ENCODE measurements at places on chromosomes 5 and 9. TPM values are rescaled to one million over a fixed set of nuclear protein-coding genes. Genes with fewer than 3 reads are reported as not detected.
A peak's percentile ranks its signal among the peaks of the same experiment; 100 is the strongest.

DNA sequence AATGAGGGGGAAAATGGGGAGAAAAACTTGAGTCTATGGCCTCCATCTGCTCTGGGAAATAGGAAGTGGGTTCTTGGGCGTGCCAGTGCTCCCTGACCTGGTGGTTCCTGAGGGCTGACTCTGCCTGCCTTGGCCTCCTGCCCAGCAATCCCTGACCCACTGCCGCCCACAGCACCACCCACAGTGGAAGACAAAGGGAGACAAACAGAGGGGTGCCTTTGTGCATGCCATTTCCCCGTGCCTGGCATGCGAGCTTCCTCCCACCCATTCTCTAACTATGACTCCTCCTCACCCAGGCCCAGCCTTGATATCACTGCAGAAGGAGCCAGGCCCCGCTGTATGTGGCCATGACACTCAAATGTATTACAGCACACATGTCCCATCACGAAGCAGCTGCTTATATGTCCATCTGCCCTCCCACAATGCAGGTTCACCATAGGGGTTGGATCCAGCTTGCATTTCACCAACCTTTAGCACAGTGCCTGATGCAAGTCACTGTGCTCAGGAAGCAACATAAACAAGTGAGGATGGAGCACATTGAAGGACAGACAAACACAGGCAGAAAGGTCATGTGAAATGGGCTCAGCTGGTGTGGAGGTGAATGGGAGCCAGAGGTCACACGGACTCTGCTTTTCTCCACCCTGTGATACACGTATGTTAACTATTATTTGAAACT lies 84.4 kb downstream of the ADRB2 start:
- DNase-seq, result peak; percentile 91

DNA sequence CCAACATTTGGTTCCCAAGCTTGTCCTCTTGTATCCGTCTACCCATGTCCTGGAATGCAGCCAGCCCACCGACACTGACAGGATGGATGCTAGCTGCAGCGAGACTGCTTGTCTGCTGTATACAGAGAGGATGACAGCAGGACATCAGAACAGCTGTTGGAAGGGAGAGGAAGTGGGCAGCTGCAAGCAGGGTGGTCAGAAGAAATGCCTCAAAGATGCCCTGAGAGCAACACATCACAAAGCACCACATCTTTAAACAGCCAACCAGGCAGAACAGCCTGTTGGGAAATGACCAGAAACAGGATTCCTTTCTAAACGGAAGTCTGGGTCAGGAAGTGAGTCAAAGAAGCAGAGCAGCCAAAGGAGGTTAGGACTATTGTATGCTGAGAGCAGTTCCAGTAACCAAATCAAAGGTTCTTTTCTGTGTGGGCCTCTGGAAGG lies 219.1 kb downstream of the NDUFS4 start:
- peak; percentile 51 for DNase-seq

EDIL3 gene
- total RNA-seq, result 137 TPM

IFNA2 gene
- not detected for total RNA-seq

DNA sequence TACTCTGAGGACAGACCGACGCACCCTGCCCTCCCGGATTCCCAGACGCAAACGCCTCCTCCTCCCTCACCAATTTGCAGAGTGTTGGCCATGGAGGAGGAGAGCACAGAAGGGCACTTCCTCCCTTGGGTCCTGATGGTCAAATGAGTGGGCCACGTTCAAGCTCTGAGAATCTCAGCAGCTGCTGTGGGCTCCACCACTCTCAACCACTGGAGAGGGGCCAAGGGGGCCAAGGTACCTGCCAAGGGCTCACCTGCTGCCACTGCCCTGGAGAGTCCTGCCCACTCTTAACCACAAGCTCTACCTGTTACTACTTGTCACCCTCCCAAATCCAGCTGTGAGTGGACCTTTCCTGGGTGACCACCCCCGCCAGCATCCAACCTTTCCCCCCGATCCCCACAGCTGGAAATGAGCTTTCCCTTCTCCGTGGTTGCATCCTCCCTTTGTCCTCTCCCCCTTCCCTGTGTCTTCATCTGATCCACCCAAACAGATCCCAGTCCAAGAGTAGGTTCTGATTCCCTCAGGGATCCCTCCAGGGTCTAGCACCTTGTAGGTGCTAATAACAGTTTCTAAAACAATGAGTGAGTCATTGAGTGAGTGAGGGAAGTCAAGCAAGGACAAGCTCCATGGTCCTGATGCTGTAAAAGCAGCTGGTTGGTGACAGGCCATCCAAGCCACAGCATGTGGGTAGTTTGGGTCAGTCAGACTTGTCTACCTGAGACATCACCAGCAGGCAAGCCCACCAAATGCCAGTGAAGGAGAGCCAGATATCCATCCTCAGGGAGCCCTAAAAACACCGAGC lies 69.7 kb downstream of the FAM114A2 start:
- no peak for DNase-seq

DNA sequence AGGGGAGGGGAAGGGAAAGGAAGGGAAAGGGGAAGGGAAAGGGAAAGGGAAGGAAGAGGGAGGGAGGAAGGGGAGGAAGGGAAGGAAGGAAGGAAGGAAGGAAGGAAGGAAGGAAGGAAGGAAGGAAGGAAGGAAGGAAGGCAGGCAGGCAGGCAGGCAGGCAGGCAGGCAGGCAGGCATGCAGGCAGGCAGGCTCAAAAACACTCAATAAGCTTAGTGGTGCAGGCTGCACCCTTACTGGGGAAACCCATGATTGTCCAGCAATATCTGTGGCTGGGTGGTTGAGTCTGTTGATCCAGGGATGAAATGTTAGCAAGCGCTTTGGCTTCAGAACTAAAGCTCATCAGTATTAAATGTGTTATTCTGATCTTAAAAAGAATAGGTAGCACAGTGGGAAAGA lies 145.6 kb downstream of the LPAR1 start:
- no peak for DNase-seq

BTNL8 gene
- not detected for total RNA-seq

- DNase-seq, result peak; percentile 96
These were observed 285.7 kb downstream of the DNAH5 start for GRCh38 chr5:13658761-13659160.

DNA sequence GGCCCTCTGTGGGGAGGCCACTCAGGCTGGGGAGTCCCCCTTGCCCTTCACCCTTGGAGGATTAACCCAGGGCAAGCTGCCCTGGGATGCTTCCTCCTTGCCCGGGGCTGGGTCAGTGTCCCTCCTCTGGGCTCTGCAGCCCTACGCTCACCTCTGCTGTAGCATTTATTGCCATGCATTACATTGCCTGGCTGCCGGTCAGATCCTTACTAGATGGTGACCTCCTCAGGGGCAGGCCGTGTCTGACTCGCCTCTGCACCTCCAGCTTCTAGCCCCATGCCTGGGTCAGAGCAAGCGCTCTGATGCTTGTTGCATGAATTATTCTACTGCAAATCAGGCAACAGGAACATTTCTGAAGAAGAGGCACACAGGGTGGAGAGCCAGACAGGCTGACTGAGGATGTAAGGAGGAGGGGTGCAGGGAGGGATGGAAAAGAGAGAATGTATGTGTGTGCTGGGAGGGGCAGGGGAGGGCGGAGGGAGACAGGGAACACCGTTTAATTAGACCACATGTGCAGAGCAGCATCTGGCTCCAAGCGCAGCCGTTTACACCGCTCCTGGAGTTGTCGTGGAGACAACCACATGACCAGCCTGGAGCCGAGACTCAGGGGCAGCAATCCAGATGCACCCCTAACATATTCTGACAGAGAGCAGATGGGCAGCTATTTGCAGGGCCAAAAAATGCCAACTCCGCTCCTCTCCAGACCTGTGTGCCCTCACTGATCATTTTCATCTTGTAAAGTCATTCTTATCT lies 117.0 kb downstream of the CRB2 start:
- no peak for DNase-seq

PCDH12 gene
- 0.69 TPM for total RNA-seq

DNA sequence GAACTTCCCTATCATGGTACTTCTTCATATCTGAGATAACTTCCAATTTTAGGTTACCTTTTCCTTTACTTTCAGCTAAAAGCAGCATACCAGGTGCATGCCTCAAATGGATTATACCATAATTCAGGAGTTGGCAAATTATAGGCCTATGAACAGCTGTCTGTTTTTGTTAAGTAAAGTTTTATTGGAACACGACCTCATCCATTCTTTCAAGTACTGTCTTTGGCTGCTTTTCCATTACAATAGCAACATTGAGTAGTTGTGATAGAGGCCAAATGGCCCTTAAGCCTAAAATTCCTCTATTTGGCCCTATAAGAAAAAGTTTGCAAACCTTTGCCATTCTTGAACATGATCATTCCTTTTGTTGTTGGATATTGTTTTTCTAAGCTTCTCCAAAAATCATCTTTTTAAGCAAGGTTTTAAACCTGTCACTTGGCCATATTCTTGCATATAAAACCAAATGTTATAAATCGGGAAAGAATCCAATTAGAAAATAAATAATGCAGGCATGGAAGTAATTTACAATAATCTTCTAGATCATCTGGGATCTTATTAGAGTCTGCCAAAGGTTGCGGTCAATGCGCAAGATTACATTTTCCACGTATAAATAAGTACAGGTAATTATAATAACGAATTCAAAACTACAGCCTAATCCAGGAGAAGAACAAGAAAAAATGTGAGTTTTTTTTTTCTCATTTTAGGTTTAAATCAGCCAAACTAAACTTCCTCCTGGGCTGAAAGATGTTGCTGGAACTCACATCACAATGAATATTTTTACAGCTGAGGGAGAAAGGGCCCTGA lies 226.5 kb upstream of the ANKRD55 start:
- no peak for DNase-seq

DNA sequence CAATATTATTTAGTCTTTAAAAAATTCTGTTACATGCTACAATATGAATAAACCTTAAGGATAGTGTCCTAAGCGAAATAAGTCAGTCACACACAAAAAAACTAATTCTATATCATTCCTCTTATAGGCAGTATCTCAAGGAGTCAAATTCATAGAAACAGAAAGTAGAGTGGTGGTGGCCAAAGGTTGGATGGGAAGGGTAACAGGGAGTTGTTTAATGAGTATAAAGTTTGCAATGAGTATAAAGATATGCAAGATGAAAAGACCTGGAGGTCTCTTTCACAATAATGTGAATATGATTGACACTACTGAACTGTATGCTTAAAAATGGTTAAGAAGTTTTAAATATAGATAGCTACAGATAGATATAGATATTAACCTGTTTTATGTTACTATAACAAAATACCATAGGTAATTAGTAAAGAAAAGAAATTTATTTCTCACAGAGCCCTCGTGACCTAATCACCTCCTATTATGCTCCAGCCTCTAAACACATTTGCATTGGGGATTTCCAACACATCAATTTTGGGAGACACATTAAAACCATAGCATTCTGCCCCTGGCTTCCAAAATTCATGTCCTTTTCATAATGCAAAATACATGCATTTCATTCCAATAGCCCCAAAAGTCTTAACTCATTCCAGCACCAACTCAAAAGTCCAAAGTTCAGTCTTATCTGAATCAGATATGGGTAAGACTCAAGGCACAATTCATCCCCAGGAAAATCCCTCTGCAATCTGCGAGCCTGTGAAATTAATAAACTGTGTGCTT lies 93.6 kb downstream of the ATPSCKMT start:
- no peak for DNase-seq

TTC16 gene
- 0.21 TPM for total RNA-seq

GRCh38 chr5:172245046-172245445 lies 38.5 kb downstream of the UBTD2 start:
- no peak for DNase-seq

GRCh38 chr5:171634511-171634910 lies 151.1 kb upstream of the SMIM23 start:
- no peak for DNase-seq

SPATA31C1 gene
- not detected for total RNA-seq

- DNase-seq, result no peak
These were observed 74.0 kb upstream of the PRLR start for GRCh38 chr5:35304291-35304690.

WWC1 gene
- total RNA-seq, result 40.7 TPM

TIMD4 gene
- total RNA-seq, result not detected

- DNase-seq, result no peak
These were observed 340.2 kb downstream of the ADAMTS6 start for GRCh38 chr5:65141493-65141892.

RECK gene
- 5.6 TPM for total RNA-seq

DNA sequence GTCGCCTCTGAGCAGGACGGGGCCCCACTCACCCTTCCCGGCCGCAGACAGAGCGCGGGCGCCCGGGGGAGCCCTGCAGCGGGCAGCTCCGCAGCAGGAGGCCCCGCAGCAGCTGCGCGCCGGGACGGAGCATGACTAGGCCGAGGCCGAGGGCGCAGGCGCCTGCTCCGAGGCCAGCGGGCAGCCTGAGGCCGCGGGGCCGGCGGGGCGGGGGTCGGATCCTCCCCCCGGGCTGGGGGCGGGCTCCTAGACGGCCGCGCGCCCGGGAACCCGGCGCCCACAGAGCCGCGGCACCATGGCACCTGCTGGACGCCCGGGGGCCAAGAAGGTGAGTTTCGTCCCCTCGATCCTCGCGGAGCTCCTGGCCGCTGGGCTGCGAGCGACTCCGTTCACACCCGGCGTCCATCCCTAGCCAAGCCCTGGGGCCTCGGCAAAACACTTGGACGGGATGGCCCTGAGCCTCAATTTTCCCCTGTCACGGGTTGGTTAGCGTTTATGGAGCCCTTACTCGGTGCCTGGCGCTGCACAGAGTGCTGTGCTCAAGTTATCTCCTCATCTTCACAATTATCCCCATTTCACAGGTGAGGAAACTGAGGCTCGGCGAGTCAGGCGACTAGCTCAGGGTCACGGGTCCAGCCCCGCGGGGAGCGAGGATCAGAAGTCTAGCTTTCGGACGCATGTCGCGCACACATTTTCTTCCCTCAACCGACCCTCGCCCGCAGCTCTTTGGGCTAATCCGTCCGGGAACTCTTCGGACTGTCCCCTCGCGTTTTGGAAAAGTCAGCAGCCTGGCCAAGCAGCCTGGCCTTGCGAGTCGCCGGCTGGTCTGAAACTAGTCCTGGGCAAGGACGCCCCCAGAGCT lies at the start of the genes BHMT2 and DMGDH:
TSS of gene BHMT2 (plus strand) at position 280 of the 862 bp plus-strand sequence. CDS start at position 296, 16 bp downstream.
TSS of gene DMGDH (minus strand) at position 187 of the 862 bp plus-strand sequence. CDS start at position 133, 54 bp downstream.
- DNase-seq, result no peak

- DNase-seq, result no peak
These were observed 2.4 kb upstream of the OR1K1 start for GRCh38 chr9:122797316-122798063.

DNA sequence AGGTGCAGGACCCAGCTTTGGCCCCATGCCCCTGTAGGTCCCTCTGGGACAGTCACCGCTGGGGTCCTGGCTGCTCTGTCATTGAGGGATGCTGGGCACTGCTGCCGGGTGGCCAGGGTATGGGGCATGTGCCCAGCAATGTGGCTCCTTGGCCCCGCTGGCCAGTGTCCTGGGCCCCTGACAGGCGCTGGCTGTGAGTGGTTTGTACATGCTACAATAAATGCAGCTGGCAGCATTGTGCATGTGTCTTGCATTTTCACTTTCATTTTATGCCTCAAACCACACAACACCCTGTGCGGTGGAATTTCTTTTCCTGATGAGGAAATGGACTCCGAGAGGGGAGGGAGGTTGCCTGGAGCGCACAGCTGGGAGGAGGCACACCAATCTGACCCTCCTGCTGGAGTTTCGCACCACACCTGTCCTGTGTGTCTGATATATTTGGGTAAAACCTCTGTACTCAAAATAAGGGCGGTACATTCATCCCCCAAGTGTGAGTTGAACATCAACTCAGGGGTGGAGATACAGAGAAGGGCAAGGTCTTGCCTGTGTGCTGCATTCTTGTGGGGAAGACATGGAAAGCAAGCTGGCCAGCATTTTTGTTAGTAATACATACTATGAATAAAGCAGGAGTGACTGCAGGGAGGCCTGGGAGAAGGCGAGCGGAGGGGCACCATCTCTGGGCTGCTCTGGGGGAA lies 11.7 kb downstream of the TSPAN17 start:
- DNase-seq, result no peak
